Kasumi-1 (cell line): ENCODE measurements at places on chromosomes 3 and 15.

- no peak for DNase-seq
Measured at GRCh38 chr3:153835540-153835939, 285.6 kb upstream of the ARHGEF26 start.

DNA sequence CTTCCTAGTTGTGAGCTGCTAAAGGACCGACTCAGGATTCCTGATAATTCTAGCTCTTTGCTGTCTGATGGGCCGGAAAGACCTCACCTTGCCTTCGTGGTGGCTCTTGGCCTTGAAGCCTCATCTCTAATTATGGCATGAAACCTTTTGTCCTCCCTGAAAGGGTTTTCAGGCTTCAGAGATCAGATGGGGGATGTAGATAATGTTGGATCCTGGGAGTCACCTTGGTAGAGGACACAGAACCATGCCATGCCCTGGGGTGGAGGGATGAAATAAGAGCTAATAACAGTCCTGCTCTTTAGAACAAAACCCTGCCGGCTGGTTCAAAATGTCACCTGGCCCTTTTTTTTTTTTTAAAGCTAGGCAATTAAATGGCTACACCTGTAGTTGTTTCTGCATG lies 50.8 kb upstream of the SYN2 start:
- DNase-seq = no peak

DNA sequence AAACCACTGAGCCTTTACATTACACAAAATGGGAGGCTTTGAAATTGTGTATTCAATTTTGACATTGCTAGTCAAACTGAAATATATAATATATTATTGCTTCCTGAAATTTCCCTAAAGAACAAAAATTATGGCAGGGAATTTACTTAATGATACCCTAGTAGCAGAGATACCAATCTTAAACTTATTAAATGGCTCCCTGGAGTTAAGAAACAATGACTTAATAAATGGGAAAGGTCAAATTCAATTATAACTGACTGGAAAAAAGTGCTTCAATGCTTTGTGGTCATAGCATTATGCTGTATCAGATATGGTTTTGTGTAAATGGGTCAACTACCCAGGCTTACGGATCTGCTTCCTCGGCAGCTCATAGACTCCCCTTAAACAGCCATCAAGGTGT lies 244.1 kb downstream of the CNTN3 start:
- no peak for DNase-seq

- DNase-seq = no peak
Measured at GRCh38 chr3:127568586-127568985, 21.9 kb downstream of the TPRA1 start.

DNA sequence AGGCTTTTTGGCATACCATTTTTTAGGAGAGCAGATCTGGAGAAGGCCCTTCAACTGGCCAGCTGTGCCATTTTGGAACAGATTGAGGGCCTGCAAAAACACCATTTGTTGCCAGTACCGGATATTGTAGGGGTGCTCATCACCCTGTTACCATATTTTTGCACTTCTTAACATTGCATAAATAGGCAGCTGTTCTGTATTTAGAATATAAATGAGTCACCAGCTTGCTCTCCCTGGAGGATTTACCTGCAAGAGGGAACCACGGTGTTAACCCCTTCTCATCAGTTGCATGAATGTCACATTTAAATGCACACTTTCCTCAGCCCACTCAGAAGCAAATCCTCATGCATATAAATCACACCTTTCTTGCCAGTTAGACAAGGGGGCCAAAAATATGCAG lies 435.6 kb downstream of the ROBO2 start:
- no peak for DNase-seq

DNA sequence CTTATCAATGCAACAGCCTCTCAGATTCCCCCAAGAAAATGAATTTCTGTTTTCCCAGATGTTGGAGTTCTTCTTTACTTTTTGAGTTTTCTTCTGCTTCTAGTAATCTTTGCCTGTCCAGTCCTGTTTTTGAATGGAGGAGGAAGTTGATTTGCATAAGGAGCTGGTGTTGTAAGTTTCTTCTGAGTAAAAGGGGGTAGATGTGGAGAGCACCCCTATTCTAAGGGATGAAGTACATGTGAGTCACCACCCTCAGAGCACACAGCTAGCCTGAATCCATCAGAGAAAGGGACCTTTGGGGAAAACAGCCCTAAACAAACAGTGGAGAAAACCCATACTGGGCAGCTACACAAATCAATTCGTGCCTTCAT lies 34.5 kb downstream of the ACAA1 start:
- no peak for DNase-seq

- no peak for DNase-seq
Measured at GRCh38 chr15:77081971-77082370, 11.1 kb upstream of the TSPAN3 start.

- DNase-seq = no peak
Measured at GRCh38 chr15:83815506-83815905, 161.6 kb downstream of the ADAMTSL3 start.

- no peak for DNase-seq
Measured at GRCh38 chr15:49331442-49331841, 91.6 kb upstream of the FGF7 start.

DNA sequence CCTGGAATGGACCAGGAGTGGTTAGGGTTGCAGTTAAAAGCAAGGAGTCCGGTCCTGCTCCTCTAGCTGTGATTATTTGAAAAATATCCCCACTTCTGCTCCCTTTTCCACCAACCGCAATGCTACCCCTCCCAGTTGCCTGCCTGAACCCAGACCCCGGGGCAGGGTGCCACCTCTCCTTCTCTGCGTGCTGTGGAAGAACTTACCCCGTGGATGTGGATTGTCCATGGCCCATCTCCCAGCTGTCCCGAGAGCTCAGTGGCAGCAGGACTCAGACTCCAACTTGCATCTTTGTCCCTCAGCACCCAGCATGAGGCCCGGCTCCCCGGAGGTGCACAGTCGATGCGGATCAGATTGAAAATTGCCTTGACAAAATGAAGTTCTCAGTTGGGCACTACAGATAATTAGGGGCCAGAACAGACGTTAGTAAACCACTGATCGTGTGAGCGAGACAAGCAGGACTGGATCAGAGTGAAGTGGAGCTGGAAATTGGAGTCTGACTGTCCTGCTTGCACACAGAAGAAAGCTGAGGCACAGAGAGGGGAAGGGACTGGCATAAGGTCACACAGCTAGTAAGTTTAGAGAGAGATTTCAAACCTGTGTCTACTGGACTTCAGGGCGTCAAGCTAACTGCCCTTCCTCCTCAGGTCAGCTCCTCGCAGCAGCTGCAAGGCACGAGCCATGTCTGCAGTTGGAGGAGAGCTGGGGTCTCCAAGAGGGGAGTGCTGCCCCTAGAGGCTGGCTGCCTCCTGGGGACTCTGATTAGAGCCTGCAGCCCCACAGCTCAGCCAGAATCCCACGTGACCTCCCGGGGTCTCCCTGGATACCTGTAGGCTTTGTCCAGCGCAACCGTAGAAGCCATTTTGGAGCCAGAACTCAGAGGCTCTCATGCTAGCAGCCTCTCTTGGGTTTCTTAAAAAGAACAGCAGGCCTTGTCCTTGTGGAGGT lies 14.7 kb downstream of the SLC6A1 start:
- no peak for DNase-seq

DNA sequence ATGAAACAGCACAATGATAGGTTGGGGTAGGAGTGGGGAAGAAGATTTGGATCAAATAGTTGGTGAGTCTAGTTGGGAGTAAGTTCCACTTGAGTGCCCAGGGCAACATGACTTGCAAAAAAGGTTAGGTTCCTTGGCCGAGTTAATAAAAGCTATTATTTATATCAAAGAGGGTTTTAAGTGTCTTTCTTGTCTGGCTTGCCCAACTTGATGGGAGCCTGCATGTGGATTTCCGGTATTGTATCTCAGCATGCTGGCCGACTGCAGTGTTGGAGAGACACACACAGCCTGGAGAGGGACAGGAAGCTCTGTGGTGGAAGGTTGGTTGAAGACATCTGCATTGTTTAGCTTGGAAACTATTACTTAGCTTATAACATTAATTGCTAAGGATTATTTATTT lies 449.5 kb upstream of the TBL1XR1 start:
- peak; percentile 89 for DNase-seq

GRCh38 chr3:156680243-156680914 lies 6.0 kb downstream of the TIPARP start:
- DNase-seq = no peak

GRCh38 chr3:41768363-41768762 lies 193.5 kb downstream of the ULK4 start:
- DNase-seq = no peak

- DNase-seq = peak; percentile 50
Measured at GRCh38 chr15:89329329-89330084, 5.1 kb downstream of the POLG start.

- no peak for DNase-seq
Measured at GRCh38 chr3:46447228-46447985, 17.3 kb downstream of the LTF start.

DNA sequence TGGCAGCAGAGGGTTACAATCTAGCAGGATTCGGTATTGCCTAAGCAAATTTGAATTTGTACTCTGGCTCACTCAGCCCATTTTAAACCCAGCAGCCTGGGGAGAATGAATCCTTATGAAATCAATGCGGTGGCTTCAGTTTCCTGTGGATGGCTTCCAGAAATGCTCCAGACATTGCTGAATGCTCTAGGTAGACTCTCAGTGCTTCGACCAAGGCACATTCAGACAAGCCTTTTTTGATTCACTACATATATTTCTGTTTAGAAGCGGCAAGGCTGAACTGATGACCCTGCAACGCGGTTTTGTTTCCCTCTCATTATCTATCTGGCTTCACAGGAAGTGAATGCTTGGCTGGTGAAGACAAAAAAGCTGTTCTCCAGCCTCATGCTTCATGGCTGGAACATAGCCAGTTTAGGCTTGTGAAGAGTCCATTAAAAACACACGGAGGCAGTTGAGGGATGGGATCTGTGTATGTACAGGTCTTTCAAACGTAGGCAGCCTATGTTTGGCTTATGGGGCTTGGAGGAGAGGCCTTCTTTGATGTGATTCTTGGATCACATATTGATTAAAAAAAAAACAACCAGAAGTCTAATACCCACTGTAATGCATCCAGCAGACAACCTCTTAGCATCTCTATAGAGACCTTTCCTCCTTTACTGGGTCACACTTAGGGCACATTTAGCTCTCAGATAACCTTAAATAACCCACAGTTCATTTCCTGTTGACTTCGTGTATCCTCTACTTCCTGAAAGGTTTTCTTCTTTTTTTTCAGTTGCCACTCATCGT lies 400.2 kb upstream of the TBL1XR1 start:
- peak; percentile 55 for DNase-seq

- peak; percentile 41 for DNase-seq
Measured at GRCh38 chr15:40909662-40910630, 15.7 kb downstream of the VPS18 start.

GRCh38 chr3:115571413-115571812 lies 51.9 kb upstream of the GAP43 start:
- no peak for DNase-seq

- no peak for DNase-seq
Measured at GRCh38 chr15:94446441-94446840, 215.1 kb downstream of the MCTP2 start.

DNA sequence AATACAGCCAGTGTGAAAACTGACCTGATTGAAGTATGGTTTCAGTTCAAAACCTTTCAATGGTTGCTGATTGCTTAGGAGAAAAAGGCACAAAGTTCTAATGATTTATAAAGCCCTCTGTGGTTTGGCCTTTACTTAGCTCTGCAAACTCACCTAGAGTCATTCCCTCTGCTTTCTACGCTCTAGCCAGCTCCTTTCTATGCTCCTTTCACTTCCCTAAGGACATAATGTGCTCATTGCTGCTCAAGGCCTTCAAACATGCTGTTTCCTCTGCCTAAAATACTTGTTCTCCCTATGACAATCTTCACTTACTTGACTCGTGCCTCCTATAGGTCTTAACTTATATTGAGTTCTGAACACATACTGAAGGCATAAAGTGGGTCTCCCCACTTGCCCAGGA lies 19.0 kb downstream of the RPL39L start:
- DNase-seq = no peak

DNA sequence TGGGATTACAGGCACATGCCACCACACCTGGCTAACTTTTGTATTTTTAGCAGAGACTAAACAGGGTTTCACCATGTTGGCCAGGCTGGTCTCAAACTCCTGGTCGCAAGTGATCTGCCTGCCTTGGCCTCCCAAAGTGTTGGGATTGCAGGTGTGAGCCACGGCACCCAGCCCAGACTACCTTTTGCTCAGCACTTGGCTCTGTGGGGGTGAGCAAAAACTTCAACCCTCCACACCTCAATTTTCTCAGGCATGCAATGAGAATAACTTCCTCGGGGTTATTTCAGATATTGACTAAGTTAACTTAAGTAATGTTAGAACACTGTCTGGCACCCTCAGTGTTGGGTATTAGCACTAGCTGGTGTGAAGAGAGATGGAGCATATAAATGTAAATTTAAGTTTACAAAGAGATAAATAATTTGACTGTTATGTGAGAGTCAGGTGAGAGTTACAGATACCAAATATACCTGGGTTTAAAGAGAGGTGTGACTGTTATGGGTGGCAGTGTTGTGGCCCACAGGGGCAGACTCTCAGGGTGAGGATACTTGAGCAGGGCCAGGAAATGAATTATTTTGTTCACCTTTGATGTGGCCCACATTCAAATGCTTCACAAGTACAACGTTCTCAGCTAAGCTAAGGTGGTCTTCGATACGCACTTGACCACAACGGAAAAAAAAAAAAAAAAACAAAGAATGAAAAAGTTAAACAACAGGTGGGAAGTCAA lies 29.0 kb downstream of the CPOX start:
- no peak for DNase-seq

DNA sequence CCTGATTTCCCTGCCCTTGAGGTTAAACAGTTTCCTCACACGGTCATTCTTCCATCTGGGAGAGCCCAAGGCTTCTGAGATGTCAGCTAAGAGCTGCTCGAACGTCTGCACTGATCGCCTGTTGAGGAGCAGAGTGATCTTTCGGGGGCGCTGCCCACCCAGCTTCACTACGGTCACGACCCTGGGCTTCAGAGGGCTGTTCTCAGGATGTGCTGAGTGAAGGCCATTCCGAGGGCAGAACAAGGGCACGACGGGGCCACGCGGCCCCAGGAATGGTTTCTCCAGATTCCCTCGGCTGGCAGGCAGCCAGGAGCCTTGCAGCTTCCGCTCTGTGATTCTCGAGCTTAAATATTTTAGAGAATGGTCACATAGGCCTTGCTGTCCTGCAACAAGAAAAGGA lies 25.7 kb downstream of the DCLK3 start:
- DNase-seq = no peak

GRCh38 chr3:159233734-159234133 lies 431.9 kb downstream of the MFSD1 start:
- DNase-seq = no peak

GRCh38 chr3:192817053-192817452 lies 89.7 kb upstream of the FGF12 start:
- no peak for DNase-seq

DNA sequence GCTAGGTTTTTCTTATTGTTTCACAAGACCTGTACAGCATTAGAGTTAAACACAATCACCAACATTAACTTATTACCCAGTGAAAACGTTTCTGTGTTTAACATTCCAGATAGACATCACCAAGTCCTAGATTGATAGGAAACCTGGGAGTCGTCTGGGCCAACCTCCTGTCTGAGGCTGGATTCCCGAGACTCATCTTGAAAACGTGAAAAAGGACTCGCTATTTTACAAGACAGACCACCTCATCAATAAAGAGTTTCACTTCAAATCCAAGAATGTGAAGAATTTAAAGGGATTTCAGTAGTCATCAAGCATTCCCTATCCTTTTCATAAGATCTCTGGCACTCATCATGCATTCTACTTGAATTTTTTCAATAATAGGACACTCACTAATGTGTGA lies 626.6 kb downstream of the MCTP2 start:
- DNase-seq = no peak

- DNase-seq = no peak
Measured at GRCh38 chr15:52118969-52119749, 6.6 kb upstream of the BCL2L10 start.

- no peak for DNase-seq
Measured at GRCh38 chr3:23797491-23797890, 8.3 kb upstream of the UBE2E1 start.
